RWPE2 (cell line): ENCODE measurements at places on chromosomes 5 and 9.

DNA sequence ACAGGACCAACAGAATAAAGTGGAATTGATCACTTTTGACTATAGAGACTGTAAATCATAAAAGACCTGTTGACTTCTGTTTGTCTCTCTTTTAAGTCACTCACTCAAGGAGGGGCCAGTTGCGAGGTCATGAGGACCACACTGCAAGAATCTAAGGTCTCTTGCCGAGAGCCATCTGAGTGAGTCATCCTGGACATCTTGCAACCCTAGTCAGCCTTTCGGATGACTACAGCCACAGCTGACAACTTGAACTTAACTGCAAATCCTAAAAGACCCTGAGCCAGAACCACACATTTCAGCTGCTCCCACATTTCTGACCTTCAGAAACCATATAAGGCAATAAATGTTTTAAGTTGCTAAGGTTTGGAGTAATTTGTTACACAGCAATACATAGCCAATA is 129.7 kb upstream of the RAD23B start:
- H3K36me3 ChIP-seq: no peaks in the 10 kb centered on the region
- DNase-seq: no peak
- no peaks in the 10 kb centered on the region for H3K4me1 ChIP-seq
- no peak overlapping the region for H3K4me3 ChIP-seq
- no peaks in the 10 kb centered on the region for H3K27me3 ChIP-seq

DNA sequence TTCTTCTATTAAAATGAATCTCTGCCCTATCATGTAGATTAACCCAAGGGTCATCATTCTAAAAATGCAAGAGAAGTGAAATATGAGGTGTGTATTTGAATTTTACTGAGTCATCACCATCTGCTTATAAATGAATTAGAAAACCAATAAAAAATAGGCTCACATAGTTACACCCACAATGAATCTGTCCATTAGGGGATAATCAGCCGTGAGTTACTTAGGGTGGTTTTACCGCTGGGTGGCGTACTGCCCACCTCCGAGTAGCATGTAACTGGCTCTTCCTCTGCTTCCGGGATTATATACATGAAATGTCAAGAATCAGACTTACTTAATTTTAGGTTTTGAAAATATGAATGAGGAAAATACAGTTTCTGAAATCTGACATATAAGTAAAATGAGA is 332.9 kb upstream of the CCNG1 start:
- no peak overlapping the region for H3K27ac ChIP-seq
- peaks cover 7% of the 10 kb centered on the region for H3K4me1 ChIP-seq
- H3K27me3 ChIP-seq: no peaks in the 10 kb centered on the region

GRCh38 chr5:19314840-19315239 is 673.2 kb downstream of the CDH18 start:
- peak overlapping the region; percentile 50 for H3K27ac ChIP-seq
- H3K4me1 ChIP-seq: peaks cover 6% of the 10 kb centered on the region
- peak; percentile 86 for DNase-seq
- no peaks in the 10 kb centered on the region for H3K36me3 ChIP-seq
- H3K4me3 ChIP-seq: no peak overlapping the region

GRCh38 chr5:61362796-61363368 is 30.8 kb downstream of the ZSWIM6 start:
- H3K4me3 ChIP-seq: no peak overlapping the region
- no peaks in the 10 kb centered on the region for H3K36me3 ChIP-seq
- no peak overlapping the region for H3K27ac ChIP-seq
- no peaks in the 10 kb centered on the region for H3K27me3 ChIP-seq

- no peaks in the 10 kb centered on the region for H3K27me3 ChIP-seq
- H3K4me1 ChIP-seq: peaks cover 19% of the 10 kb centered on the region
- DNase-seq: no peak
- H3K36me3 ChIP-seq: no peaks in the 10 kb centered on the region
- no peak overlapping the region for H3K4me3 ChIP-seq
- H3K27ac ChIP-seq: no peak overlapping the region
Observed at GRCh38 chr9:36928210-36928609, 105.9 kb downstream of the PAX5 start.

GRCh38 chr9:95724253-95724991 is 151.1 kb upstream of the ERCC6L2 start:
- H3K4me1 ChIP-seq: no peaks in the 10 kb centered on the region
- no peaks in the 10 kb centered on the region for H3K36me3 ChIP-seq
- no peak for DNase-seq
- no peaks in the 10 kb centered on the region for H3K27me3 ChIP-seq

GRCh38 chr9:26723486-26723885 is 169.1 kb downstream of the CAAP1 start:
- no peaks in the 10 kb centered on the region for H3K36me3 ChIP-seq
- H3K27me3 ChIP-seq: peaks cover 32% of the 10 kb centered on the region
- no peak overlapping the region for H3K4me3 ChIP-seq

DNA sequence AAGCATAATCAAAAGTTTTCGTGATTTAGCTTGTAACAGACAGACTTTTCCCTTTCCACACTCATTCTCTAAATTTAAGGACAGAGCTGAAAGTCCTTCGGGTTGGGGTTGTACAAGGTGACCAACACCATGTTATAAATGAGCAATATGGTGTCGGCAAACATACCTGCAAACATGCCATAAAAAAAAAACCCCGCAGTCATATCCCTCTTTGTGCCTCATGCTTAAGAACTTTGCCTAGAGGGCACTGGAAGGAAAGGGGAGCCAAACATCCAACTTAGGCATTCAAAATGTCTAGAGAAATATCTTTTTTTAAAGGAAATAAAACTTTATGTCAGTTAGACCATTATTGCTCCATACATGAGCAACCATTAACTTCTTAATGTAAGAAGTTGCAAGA is 73.2 kb downstream of the TLE1 start:
- no peak overlapping the region for H3K27ac ChIP-seq
- H3K4me1 ChIP-seq: no peaks in the 10 kb centered on the region
- no peak overlapping the region for H3K4me3 ChIP-seq
- peaks cover 50% of the 10 kb centered on the region for H3K36me3 ChIP-seq

GRCh38 chr9:86700629-86701028 is 246.7 kb downstream of the GAS1 start:
- H3K4me3 ChIP-seq: no peak overlapping the region
- no peaks in the 10 kb centered on the region for H3K36me3 ChIP-seq
- H3K27ac ChIP-seq: no peak overlapping the region
- no peaks in the 10 kb centered on the region for H3K27me3 ChIP-seq
- no peak for DNase-seq
- H3K4me1 ChIP-seq: peaks cover 5% of the 10 kb centered on the region

DNA sequence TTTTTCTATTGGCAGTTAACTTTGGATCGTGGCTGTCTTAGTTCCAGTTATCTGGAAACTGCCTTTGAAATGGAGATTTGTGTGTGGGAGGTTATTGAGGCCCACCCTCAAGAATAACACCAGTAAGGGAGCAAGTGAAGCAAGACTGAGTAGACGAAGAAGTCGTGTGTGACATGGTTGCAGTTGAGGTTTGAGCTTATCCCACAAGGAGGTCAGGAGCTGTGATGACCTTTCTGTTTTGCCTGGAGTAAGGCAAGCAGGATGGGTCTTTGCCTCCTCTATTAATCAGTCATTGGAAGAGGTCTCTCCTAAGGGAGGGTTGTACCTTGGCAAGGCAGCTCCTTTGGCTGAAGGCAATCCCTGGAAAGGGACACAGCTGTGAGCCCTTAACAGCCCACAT is 49.6 kb upstream of the CTXN3 start:
- DNase-seq: no peak
- no peak overlapping the region for H3K27ac ChIP-seq
- H3K4me1 ChIP-seq: no peaks in the 10 kb centered on the region
- no peak overlapping the region for H3K4me3 ChIP-seq
- no peaks in the 10 kb centered on the region for H3K36me3 ChIP-seq

- H3K4me3 ChIP-seq: no peak overlapping the region
- H3K27ac ChIP-seq: no peak overlapping the region
- no peak for DNase-seq
- no peaks in the 10 kb centered on the region for H3K27me3 ChIP-seq
- H3K4me1 ChIP-seq: no peaks in the 10 kb centered on the region
Observed at GRCh38 chr5:170164087-170164486, 58.4 kb downstream of the FOXI1 start.

GRCh38 chr9:81628897-81629296 is 60.5 kb downstream of the TLE1 start:
- no peaks in the 10 kb centered on the region for H3K27me3 ChIP-seq
- peaks cover 7% of the 10 kb centered on the region for H3K36me3 ChIP-seq
- no peak for DNase-seq
- H3K4me1 ChIP-seq: peaks cover 37% of the 10 kb centered on the region
- H3K27ac ChIP-seq: peak overlapping the region; percentile 67
- no peak overlapping the region for H3K4me3 ChIP-seq

DNA sequence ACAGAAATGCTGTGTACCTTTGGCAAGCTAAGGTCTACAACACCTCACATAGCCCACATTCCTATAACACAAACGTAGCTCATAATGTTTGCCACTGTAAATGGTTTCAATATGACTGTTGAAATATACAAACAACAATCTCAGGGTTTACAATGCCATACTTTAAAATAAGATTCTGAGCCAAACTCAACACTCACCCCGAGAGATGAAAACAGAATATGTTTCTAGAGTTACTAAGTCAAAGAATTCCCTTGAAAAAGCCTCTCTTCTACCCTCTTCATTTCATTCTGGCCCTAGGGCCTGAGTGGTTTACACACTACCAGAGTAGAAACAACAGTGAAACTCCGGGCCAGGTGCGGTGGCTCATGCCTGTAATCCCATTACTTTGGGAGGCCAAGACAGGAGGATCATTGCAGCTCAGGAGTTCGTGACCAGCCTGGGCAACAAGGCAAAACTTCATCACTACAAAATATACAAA is 72.6 kb downstream of the MYO10 start:
- DNase-seq: no peak
- H3K27me3 ChIP-seq: no peaks in the 10 kb centered on the region
- H3K4me3 ChIP-seq: no peak overlapping the region
- H3K27ac ChIP-seq: no peak overlapping the region
- no peaks in the 10 kb centered on the region for H3K4me1 ChIP-seq
- H3K36me3 ChIP-seq: peaks cover 16% of the 10 kb centered on the region

GRCh38 chr5:174900240-174900865 is 176.0 kb downstream of the MSX2 start:
- H3K4me1 ChIP-seq: peaks cover 4% of the 10 kb centered on the region
- H3K4me3 ChIP-seq: no peak overlapping the region
- H3K36me3 ChIP-seq: no peaks in the 10 kb centered on the region
- no peak overlapping the region for H3K27ac ChIP-seq

DNA sequence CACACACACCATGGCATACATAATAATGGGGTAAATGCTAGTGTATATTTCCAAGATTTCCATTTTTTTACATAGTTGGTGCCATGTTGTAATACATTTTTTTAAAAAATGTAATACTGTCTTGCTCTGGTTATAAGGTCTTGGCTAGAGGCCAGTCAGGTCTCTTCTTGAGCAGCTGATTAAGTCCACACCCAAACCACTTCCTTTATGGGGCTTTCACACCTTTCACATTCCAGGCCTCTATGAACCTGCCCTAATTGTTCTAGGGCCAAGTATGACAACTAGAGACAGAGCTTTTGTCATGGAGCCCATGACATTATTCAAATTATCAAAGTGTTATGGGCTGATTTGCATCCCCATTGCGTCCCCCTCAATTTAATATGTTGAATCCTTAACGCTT is 495.6 kb upstream of the CTNND2 start:
- H3K27me3 ChIP-seq: no peaks in the 10 kb centered on the region
- no peak overlapping the region for H3K27ac ChIP-seq
- no peaks in the 10 kb centered on the region for H3K36me3 ChIP-seq
- peaks cover 8% of the 10 kb centered on the region for H3K4me1 ChIP-seq
- no peak for DNase-seq
- no peak overlapping the region for H3K4me3 ChIP-seq

DNA sequence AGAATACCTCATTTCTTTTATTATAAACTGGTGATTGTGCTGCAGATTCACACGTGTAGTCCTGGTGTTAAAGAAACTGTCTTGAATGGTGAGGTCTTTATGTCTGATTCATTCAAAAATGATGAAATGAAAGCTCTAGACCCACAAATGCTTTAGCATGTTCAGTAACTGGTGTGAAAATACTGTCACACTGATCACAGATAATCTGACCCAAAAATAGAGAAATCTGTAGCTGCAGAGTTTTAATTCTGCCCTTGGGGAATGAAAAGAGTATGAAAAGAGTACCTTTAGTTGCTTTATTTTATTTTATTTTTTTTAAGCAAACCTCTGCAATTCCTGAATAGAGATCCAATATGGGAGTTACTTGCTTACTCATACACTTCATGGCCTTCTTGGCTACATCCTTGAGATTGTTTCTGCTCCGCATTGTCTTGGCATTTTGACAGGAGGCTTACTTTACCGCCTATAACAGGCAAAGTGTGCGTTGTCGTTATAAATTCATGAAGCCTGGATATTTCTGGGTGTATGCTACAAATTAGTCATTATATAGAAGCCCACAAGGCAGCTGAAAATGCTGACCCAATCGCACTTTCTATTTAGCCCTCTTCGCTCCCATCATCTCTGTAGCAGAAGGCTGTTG is 2.7 kb downstream of the RGMB start:
- peaks cover 48% of the 10 kb centered on the region for H3K4me1 ChIP-seq
- peaks cover 66% of the 10 kb centered on the region for H3K36me3 ChIP-seq
- peak overlapping the region; percentile 73 for H3K27ac ChIP-seq
- H3K27me3 ChIP-seq: no peaks in the 10 kb centered on the region
- no peak for DNase-seq

DNA sequence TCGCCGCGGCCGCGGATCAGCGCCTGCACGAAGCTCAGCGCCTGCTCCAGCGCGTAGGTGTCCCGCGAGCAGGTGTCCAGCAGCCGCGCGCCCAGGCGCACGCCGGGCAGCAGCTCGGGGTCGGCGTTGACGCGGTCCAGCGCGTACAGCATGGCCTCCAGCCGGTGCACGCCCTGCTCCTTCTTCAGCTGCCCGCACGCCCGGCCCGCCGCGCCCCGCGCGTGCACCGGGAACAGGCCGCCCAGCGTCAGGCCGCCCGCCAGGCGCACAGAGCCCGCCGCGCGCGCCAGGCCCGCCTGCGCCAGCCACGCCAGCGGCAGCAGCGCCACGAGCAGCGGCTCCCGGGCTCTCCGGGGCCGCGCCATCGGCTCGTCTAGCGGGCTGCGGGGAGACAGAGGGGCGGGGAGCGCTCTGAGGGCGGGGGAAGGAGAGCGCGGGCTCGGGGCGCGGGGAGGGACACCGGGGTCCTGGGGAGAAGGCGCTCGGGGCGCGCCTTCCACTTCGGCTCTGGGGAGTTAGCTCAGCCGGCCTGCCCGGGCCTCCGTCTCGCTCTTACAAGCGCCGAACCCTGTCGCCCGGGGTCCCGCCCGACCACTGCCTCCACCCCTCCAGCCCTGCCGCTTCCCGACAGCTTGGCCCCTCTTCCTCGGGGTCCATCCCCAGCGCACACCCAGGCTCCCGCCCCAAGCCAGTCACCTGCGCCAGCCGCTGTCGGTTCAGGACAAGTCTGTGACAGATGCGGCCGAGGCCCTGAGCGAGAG is at the start of gene GRM6:
Gene GRM6 (minus strand): TSS at position 741 of the 761 bp plus-strand sequence. CDS start 376 bp downstream, at position 365.
- peak; percentile 69 for DNase-seq
- peaks cover 21% of the 10 kb centered on the region for H3K27me3 ChIP-seq
- H3K4me1 ChIP-seq: no peaks in the 10 kb centered on the region
- H3K27ac ChIP-seq: no peak within 1 kb of the TSS
- no peak within 1 kb of the TSS for H3K4me3 ChIP-seq
